ENCODE measurements at places on chromosomes 12 and 14.

DNA sequence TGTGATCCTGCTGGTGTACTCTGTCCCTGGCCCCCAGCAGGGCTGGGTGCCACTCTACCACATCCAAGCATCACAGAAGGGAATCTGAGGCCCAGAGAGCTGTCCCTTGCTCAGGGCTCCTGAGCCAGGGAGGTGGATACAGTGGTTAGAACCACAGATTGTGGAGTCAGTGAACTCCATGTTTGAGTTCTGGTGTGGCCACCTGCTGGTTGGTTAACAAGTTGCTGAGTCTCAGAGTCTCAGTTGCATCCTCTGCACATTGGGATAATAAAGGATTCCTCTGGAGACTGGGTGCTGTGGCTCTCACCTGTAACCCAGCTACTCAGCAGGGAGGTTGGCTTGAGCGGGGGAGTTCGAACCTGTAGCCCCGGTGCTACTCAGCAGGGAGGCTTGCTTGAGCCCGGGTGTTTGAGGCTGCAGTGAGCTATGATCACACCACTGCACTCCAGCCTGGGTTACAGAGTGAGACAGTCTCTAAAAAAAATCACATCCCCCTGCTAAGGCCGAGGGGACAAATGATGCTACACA lies 39.4 kb downstream of the MVK start:
- no peak for DNase-seq

DNA sequence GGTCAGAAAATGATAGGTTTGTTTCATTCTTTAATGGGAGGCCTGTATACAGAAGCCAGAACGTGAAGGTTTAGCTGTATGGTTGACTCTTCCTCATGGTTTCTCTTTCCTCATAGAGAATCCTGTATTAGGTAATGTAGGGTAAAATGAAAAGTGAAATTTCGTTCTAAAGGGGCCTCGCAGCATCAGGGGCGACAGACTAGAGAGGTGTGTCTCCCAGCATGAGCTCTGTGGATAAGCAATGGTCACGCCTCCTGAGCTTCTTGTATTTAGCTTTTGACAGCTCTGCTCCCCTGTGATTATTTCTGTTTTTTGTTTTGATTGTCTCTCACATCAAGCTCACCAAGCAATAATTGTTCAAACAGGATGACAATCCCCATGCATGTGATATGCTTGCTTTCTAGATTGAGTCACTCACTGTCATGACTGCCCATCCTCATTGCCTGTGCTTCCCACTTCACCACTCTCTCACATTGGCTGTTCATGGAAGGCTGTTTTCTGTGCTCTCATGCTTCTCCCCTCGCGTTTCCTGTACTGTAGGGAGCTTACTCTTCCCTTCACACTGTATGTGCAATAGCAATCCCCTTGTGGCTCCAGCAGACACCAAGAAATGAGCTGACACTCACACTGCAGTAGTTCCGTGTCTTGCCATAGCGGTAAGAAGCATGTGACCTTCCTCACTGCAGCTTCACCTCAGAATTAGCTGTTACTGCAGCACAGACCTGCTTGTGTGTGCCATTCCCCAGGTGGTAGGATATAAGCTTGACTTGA lies 44.0 kb downstream of the RAD52 start:
- no peak for DNase-seq

DNA sequence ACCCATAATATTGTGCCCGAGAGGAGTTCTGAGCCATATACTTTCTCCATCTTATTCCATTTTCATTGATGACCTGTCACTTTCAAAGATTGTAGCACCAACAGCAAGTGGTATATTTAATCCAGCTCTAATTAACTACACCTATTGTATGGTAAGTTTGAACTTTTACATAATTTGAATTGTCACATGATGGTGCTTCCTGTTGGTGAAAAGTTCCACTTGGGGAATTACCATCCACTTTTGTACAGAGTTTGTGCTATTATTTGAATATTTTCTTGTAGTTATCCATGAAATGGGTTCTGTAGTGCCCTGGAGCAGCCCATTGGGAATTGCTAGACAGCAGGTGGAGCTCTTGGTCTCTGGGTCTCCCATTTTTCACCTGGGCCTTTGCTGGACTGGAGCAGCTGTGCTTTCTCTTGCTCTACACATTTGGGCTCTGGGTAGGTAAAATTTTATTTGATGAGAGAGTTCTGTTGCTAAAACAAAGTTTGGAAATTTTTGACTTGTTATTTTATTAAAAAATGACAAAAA lies 3.0 kb downstream of the SMCO3 start:
- DNase-seq = no peak

DNA sequence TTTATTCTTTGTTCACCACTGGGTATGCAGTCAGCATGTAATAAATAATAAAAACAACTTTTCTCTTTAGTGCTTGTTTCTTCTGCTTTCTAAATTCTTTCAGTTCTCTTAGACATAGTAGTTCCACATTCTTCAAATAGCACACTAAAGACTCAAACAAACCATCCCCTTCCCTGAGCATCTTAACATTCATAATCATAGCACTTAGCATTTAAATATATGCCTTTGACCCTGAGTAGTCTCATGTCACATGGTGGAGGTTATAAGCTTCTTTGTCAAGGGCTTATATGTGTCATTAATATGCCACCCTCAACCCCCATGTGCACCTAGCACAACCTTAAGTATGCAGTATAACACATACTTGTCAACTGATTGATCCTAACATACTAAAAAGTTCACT lies 212.7 kb downstream of the PHLDA1 start:
- no peak for DNase-seq

- DNase-seq = no peak
Measured at GRCh38 chr14:100777818-100778525, 47.9 kb upstream of the MEG3 start.

- no peak for DNase-seq
Measured at GRCh38 chr14:75645056-75645455, 15.6 kb downstream of the ERG28 start.

- no peak for DNase-seq
Measured at GRCh38 chr12:47783024-47783755, 10.2 kb downstream of the SLC48A1 start.

- DNase-seq = peak; percentile 67
Measured at GRCh38 chr12:121209624-121210572, at the start of gene P2RX4. Gene P2RX4 (plus strand): TSS chr12:121210129. CDS start chr12:121210165, 36 bp downstream.

DNA sequence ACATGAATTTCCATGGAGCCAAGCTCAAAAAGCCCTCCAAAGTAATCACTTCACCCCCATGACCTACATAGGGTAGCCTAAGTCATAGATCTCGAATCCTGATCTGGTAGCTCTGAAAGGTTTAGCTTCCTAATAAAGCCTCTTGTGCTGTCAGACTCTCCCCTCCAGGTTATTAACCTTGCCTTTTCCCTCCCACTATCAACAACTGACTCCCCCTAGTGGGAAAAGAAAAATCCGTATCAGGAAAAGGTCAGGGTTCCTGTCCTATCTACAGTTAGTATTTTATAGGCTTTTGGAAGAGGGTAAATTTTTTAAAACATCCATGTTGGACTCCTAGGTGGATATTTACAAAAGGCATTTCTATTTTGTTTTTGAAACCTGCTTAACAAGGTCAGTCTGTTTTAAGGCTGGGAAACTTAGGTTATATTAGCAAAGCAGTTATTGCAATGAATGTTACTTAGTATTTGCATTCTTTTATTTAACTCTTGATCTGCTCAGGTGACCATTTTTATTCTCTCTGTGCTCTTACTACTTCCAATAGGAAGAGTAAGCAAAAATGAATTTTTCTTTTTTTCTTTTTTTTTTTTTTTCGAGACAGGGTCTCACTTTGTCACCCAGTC lies 8.0 kb downstream of the YY1 start:
- no peak for DNase-seq

DNA sequence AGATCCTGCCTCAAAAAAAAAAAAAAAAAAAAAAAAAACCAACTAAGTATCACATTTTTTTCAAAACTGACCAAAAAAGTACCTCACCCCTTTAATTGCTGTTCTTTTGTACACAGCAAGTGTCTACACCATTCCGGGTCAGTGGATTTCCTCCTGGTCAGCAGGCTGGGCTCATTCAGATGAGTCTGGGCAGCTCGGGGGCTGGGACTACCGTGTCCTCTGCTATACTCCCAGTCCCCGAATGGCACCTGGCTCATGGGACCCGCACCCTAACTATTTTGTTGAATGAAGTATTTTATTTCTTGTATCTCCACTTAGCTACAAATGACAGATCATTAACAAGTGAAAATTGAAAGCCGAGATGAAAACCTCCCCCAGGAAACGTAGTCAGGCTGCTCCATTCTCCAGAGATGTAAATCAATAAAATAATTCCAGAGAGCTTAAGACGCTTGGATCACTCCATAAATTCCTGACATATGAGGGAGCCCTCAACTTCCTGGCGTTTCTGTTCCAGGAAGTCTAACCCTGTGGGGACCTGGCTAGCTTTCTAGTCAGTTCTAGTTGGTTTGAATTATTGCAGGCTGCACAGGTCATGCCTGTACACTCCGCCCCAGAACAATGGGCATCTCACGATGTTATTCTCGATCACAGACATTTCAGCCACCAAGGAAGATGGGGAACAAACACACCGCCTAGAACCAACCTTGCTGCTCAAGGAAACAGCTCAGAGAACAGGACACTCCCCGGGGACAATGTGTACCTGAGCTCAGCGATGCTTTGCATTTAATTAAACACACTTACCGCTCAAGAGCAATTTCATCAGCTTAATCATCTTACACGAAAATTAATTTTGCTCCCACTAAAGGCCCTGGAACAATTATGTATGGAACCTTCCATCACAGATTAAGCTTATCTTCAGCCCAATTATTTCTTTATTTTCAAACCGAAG lies 76.3 kb downstream of the RIMBP2 start:
- DNase-seq = no peak

DNA sequence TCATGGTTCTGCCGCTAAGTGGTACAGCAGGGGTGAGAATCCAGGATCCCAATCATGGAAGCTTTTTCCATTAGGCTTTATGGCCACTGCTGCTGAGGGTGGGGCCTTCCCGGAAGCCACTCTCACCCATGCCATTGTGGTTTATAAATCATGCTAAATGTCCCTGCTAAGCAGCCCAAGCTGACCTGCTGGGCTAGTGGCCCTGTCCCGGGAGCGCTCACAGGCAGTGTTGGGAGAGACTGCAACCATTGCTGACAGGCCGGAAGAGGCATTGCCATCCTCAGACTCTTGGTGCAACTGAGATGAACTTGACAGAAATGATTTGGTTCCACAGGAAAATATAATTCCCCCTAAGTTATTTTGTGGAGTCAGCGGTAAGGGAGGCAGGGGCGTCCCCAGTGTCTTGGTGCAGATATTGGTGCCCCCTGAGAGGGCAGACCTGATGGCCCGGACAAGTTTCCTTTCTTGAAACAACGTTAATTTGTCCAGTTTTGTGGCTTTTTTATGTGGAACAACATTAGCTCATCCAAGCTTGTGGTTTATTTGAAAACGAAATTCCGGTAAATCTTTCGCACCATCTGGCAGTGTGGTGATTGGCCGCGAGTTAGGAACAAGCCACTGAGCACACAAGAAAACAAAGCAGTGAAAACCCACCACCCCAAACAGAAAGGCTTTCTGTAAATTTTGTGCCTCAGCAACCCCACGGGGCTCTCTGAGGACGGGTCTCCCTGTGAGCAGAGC lies 82.3 kb downstream of the SSPN start:
- DNase-seq = no peak

- peak; percentile 50 for DNase-seq
Measured at GRCh38 chr14:104708606-104709268, 15.3 kb upstream of the ADSS1 start.

- DNase-seq = no peak
Measured at GRCh38 chr14:60681271-60681670, 32.0 kb upstream of the SIX1 start.

DNA sequence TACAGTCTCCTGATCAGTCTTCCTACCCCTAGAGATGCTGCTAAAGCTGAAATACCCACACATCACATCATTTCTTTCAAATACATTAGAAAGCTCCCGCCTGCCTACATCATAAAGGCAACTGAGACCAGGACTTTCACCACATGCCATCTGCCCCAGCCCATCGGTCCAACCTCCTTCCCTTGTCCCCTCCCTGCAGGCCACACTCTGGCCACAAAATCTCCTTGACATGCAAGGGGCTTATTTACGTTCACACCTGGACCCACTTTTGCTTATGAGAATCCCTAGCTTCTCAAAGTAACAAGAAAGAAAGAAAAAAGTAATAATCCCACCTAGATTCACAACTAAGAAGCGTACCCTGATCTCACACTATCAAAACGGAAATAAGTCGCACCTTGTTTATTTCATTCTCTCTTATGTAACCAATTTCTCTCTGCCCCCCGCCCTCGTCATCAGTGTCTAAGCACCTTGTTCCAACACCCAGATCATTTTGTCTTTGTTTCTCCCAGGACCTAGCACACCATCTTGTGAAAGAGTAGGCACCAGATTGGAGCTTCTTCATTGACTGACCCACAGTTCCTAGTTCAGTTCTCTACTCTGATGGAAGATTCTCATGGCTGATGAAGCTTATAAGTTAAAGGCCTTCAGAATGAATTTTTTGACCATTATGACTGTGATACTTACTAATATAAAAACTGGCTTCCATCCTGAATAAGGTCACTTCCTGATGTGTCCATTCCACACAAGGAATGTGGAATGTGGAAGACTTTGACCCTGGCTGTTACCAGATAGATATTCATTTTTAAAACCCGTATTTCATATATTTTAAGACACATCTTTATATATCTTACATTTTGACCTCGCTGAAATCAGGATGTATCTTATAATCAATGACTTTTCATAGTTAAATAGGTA lies 7.7 kb downstream of the WSB2 start:
- DNase-seq = no peak

DNA sequence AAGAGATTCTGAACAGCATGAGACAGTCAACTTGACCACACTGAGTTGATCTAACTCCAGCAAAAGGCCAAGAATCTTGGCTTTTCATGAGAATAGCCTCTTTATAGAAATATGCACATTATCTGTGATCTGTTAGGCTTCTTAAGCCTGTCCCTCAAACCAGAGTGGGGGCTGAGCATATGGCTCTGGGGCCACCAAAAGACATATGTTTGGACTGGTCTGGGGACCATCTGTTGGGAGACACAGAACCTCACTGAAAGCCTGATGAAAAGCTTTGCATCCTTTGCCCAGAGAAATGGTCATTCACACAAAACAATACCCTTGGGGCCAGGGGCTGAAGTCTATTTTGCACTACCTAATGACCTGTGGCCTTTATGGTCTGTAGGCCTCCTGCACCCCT lies 165.3 kb upstream of the PRMT8 start:
- no peak for DNase-seq

GRCh38 chr14:26761532-26761931 lies 163.7 kb upstream of the NOVA1 start:
- no peak for DNase-seq

- no peak for DNase-seq
Measured at GRCh38 chr14:59282378-59282765, 93.9 kb downstream of the DAAM1 start.

DNA sequence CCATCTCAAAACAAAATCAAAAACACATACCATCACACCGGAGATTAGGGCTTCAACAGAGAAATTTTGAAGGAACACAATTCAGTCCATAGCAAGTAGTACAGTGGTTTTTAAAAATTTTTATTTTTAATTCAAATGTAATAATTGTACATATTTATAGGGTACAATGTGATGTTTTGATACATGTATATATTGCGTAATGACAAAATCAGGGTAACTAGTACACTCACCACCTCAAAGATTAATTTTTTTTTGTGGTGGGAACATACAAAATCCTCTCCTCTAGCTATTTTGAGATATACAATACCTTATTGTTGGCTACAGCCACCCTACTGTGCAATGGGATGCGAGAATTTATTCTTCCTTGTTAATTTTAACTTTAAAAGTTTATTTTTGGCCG lies 26.0 kb upstream of the ETFBKMT start:
- DNase-seq = no peak

All from stimulated activated CD8-positive, alpha-beta memory T cell treated with anti-CD3 and anti-CD28 coated beads, Interleukin-7, amount 100 ng/mL, for 1 hour (primary cell).